Omental fat pad (tissue), 4 donors: ENCODE measurements at places on chromosomes 1 and 21. TPM values are rescaled to one million over a fixed set of nuclear protein-coding genes. Genes with fewer than 3 reads are reported as not detected.

- DNase-seq = no peak
Measured at GRCh38 chr1:242651817-242652216, 127.3 kb upstream of the PLD5 start.

DNA sequence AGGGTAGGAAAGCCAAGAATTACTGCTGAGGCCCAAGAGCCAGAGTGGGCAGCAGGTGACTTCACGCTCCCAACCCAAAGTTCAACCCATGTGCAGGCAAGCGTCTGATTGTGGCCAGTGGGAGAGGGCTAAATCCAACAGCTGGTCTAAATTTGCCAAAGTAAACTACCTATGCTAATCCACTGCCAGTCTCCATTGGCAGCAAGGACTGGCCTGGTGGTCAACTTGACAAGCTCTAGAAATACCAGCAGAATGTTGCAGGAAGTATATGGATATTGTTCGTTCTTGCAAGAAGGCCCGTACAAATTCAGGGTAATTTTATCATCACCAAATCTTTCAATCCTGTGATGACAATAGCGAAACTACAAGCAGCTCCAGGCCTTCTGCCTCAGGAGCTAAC is 1.5 kb downstream of the TMEM63A start:
- no peak for DNase-seq

GRCh38 chr1:61640531-61641530 is 84.1 kb downstream of the TM2D1 start:
- DNase-seq = no peak

DNA sequence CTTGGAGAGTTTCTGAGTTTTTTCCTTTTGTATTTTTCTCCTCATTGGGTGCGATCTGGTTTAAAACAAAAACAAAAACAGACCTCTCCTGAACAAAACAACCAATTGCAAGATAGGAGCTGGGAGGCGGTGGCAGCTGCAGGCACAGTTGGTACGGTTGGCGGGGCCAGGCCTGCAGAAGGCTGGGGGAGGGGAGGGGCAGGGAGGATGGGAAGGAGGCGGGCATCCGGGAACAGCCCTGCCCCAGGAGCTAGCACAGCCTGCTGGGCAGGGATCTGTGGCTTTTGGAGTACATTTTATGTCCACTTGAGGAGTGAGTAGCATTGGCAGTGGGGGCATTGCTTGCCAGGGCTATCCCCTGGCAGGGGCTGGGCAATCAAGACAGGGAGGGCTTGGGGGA is 5.2 kb downstream of the CAPN9 start:
- no peak for DNase-seq

DNA sequence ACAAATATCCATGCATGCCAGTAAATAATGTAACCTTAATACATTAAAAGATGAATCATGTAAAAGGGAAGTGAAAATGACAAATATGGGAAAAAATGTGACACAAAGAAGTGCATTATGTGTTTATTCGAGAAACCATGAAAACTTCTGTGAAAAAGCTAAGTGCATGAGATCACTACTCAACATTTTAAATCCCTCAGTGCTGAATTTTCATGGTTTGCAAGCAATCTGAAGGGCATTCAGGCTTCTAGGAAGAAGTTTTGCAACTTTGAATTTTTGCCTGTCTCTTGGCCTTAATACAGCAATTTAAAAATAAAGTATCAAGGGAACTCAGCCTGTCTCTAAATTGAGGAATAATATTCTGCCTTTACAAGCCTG is 78.2 kb downstream of the MAP3K7CL start:
- no peak for DNase-seq

- peak; percentile 72 for DNase-seq
Measured at GRCh38 chr21:27700974-27701614, 734.2 kb upstream of the ADAMTS5 start.

GRCh38 chr1:21961337-21961736 is 15.5 kb upstream of the CELA3B start:
- no peak for DNase-seq

DNA sequence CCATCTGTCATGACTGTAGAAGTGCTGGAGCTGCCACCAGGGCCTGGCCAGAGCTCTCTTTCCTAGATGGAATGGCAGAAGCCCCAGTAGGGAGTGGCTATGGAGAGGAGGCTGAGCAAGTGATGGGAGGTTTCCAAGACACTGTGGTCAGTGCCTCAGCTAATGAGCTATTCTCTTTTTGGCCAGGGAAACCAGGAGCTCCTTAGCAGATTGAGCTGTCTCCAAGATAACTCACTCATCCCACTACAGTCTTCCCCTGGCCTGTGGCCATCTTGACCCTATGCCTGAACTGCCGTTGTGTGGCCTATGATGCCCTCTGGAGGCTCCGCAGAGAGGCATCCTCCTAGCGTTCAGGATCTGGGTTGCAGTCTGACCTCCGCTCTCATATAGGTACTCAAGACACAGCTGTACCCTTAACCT is 60.5 kb downstream of the ERI3 start:
- DNase-seq = no peak

DNA sequence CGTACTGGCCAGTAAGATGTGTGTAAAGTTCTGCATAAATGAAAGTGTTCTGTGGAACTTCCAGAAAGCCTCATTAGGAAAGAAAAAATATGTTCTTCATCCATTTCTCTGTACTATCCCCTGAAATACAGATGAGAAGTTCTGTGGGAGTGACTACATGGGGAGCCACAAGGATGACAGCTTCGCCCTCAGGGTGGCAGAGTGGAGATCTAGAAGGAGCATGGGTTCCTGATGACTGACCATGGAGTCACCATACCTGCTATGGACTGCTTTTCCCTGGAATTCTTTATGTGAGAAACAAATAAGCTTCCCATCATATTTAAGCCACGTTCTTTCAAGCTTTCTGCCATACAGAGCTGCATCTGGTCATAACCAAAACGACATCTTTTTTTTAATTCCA is 113.9 kb upstream of the RGS1 start:
- DNase-seq = no peak

The VSIG8 gene
- total RNA-seq = not detected

The CBR3 gene
- 15.4 TPM for total RNA-seq

The CYYR1 gene
- 72.8 TPM for total RNA-seq

The AK5 gene
- total RNA-seq = 0.13 TPM

The FCER1G gene
- 96.3 TPM for total RNA-seq

The PCP4L1 gene
- not detected for total RNA-seq

The LCE1E gene
- total RNA-seq = not detected

The DENND2D gene
- 23.8 TPM for total RNA-seq

The MAP10 gene
- total RNA-seq = 0.84 TPM
